ENCODE measurements at places on chromosomes 7 and 10. TPM values are rescaled to one million over a fixed set of nuclear protein-coding genes. Genes with fewer than 3 reads are reported as not detected.
A peak's percentile ranks its signal among the peaks of the same experiment; 100 is the strongest.

GRCh38 chr10:18500576-18500975 is 150.8 kb downstream of the NSUN6 start:
- no peak for DNase-seq

The UFSP1 gene
- not detected for total RNA-seq

GRCh38 chr7:116793795-116794340 is 68.5 kb upstream of the CAPZA2 start:
- no peak for DNase-seq

DNA sequence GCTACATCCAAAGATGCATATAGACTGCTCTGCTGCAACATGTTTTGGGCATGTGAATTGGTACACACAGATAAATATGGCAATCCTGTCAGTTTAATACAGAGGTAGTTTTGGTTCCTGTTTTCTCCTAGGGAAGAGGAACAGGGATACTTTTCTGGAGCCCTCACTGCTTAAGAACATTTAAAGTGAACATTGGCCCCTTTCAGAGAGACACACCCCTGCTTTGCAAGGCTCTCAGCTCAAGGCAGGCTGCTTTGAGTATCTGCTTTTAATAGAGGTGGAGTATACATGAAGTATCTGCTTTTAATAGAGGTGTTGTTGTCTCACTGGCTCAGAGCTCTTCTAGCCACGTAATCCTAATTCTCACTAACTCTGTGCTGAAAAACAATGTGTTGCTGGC is 38.9 kb downstream of the CYP51A1 start:
- no peak for DNase-seq

DNA sequence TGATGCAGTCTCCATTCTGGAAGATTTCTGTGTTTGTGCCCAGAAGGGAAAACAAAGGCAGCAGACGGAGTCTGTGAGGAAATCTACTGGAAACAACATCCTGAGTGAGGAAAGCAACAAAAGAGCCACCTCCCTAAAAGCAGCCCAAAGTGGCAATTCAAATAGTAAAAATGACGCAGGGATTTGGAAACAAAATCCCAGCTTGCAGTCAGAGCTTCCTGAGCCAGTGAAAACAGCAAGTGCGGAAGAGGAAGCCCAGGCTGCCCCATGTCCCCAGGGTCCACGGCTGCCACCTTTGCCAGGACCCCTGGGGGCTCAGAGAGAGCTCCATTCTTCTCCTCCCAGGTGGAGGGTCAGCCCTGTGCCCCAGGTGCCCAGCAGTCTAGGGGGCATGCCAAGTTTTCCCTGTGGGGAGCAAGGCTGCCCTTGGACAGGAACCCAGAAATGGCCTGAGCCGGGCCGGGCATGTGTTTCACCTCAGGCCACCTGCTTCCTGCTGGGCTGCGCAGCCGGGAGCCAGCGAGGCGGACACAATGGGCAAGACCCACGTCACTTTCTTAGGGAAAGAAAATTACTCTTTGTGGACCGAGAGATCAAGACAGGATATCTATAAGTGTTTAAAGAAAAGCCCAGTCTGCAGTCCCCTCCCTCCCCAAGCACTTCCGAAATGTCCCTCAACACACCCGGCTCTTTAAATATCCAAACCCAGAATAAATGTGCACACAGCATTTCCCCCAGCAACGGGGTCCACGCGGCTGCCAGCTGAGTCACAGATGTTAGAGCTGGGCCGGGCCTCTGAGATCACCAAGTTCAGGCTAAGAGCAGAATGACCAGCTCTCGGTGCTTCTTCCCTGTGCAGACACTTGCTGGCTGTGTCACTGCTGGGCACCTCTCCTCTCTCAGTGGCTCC is 231.1 kb downstream of the ARHGAP12 start:
- no peak for DNase-seq

DNA sequence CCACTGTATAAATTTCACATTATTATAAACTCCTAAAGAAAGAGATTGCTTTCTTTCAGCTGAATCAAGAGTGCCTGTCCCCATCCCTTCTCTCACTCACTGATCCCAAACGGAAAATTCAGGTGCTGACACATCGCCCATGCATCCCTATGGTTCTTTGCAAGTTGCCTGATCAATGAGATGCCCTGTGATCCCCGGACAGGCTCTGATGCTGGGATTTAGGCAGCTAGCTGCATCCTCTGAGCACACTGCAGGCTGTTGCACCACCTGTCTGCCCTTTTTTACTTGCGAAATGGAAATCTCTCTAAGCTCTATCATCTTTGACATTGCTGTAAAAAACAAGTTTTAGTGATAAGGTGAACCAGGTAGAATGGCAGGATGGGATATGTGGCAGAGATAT is 456.5 kb downstream of the GATA3 start:
- DNase-seq: peak; percentile 18

DNA sequence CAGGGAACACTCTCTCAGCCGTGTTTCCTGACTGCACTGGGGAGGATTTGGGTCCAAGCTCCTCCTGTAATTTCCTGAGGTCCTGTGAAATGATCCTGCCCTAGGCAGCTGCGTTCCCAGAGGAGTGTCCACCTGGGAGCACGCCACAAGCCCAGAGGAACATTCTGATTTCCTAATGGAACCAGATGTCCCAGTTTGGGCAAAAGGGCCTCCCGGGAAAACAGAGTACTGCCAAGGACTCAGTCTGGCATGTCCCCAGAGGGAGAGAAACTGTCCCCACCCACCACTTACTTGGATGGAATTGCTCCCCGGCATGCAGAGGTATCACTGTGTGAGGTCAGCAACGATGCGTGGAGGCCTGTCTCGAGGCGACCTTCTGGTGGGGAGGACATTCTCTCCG is 34.5 kb downstream of the ASB13 start:
- no peak for DNase-seq

The OR2A5 gene
- not detected for total RNA-seq

DNA sequence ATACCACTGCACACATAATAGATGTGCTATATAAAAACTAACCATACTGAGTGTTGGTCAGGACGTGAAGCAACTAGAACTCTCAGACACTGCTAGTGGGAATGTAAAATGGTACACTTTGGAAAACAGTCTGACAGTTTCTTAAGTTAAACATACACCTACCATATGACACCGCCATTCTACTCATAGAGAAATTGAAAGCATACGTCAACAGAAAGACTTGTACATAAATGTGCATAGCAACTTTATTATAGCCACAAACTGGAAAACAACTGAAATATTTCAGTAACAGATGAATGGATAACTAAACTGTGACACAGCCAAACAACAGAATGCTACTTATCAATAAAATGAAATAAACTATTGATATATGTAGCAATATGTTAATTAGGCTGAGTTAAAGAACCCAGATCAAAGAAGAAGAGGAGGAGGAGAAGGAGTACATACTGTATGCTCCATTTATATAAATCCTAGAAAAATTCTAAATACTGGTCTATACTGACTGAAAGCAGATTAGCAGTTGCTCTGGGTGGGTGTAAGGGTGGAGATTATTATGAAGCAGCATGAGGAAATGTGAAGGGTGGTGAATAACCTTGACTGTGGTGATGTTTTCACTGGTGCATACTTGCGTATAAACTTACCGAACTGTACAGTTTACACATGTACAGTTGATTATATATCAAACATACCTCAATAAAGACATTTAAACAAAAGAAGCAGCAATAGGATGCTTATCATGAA is 48.6 kb downstream of the ARHGAP21 start:
- no peak for DNase-seq

- DNase-seq: no peak
Measured at GRCh38 chr7:151256410-151257045, 8.0 kb upstream of the SMARCD3 start.

The PLAU gene
- total RNA-seq: 7.6 TPM

DNA sequence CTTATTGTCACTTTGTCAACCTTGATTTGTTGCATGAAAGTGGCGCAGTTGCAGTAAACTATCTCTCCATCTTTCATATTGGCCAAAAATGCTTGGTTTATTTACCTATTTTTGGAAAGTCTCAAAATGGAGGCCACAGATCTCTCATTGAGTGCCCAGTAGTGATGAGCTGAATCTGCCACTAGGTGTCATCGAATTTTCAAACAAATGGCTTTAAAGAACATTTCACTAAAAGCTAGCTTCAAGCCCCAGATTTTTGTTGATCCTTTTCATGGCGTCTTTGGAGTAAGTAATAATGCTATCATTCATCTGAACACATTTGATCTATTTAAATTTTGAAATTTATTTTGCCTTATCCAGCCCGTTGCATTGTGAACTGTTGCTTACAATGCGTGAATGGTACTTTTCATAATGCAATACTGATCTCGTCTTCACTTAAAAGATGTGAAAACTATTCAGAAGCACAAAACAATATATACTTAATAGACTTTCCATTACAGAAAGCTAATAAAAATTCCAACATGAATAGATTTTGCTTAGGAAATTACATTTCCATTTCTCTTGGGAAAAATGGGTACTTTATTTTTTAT is 236.2 kb downstream of the DNAJB9 start:
- DNase-seq: peak; percentile 55

DNA sequence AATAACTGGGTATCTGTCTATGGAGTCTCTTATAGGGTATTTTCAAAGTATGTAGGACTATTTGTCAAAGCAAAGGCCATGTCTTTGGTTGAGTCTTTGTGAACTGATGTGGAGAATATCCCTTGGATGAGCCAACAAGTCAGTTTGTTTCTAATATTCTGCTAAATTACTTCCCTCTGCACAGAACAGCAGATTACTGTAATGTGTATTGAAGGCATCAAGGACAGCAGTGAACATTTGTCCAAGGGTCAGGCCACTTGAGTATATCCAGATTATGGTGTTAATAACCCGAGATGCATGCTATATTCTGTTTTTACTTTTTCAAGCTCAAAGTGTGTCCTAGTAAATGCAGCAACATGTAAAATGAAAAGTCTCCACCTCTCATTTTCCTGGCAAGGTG is 144.2 kb upstream of the GLI3 start:
- no peak for DNase-seq

GRCh38 chr7:102155821-102156441 is 130.7 kb upstream of the SH2B2 start:
- no peak for DNase-seq

DNA sequence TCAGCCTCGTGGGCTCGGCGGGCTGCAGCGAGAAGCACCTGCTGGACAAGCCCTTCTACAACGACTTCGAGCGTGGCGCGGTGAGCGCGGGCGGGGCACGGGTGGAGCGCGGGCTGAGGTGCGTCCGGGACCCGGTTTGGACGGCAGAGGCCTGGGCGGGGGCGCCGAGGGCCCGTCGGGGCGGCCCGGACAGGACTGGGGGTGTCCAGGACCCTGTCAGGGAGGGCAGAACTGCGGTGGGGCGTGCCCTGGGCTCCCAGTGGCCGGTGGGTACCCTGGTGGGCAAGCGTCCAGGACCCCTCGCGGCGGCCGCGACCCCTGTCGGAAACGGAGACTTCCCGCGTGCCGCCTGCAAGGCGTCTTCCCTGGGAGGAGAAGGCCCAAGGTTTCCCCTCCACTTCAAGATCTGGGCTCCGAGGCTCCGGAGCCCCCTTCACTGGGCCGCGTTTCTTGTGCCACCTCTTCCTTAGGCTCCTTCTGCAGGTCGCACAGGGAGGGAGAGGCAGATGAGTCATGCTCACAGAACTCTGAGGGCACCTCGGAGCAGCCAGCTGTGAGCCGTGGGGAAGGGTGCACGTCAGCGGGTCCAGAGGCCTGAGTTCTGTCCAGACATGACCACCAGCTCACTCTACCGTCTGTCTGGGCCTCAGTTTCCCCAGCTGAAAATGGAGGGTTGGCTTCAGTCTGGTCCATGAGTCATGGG is 485 bp downstream of the ALOX5 start:
- DNase-seq: no peak

The CASD1 gene
- total RNA-seq: 93.5 TPM

DNA sequence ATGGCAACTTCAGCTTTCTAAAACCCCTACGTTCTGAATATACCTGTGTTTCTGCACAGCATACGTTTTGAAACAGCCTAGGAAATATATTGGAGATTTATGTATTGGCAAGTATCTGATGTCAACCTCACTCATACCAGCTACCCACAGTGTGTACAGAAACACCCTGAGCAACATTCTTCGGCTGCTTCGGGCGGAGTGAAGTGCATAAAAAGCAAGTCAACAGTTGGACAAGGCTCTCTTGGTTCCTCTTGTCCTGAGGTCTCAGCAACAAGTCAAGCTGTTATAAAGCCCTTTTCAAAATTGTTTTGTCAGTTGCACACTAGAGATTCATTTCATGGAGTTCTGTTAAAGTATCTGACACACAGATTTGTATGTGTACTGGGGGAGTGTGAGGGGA is 40.0 kb upstream of the PAPSS2 start:
- no peak for DNase-seq

DNA sequence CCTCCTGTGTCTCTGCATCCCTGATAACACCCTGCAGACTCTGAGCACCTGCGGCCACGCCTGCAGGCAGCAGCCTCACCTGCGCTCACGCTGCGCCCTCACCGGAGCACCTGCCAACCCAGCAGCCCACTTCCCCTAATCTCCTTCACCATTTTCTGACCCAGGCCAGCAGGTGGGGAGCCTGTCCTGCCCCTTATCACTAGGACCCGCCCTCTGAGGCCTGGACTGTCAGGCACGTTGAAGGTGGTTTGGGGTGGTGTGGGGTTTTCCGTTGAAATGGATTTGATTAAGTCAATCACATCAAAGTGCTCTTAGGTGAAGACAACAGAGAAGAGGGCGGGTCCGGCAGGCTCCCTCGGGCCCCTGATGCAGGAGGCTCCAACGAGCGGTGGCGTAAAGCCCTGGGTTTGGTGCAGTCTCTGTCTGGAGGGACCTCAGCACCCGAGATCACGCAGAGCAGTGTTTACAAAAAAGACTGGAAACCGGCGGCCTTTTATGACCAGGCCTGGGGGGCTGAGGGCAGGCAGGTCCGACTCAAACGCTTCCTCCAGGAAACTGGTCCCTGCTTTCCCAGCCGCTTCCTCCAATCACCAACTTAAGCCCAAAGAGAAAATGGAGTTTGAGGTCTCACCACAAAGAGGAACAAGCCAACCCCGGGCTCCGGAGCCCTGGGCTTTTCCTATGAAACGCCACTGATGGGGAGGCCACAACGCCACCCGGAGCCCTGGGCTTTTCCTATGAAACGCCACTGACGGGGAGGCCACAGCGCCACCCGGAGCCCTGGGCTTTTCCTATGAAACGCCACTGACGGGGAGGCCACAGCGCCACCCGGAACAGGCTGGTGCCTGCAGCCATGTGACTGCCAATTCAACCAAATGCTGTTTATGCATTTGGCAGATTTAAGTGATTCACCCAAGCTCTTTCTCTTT is 45.5 kb downstream of the DPYSL4 start:
- no peak for DNase-seq

DNA sequence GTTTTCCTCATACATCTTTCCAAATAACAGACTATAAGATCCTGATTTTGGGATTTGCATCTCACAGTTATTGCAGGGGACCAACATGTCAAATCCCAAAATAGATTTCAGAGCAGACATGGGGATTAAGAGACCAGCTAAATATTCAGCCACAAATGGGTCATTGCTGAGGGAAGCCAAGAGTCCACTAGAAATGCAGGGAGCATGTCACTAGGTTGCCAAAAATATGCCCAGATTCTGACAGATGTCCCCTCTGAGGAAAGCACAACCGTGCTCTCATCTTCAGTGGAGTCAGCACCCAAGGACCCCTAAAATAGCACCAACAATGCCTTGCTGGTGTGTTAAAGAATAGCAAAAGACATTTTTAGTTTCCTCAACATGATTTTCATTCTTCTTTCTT is 56.2 kb upstream of the AGK start:
- no peak for DNase-seq

GRCh38 chr10:124366343-124366742 is 52.4 kb downstream of the OAT start:
- no peak for DNase-seq

Measured in neural progenitor cell (in vitro differentiated cells).